GM12865 (cell line): ENCODE measurements at places on chromosomes 5 and 9.

- DNase-seq: peak; percentile 48
These were observed 40.6 kb downstream of the TMEM174 start for GRCh38 chr5:73213566-73213998.

- DNase-seq: no peak
These were observed at the start of gene S1PR3 for GRCh38 chr9:88991066-88992034. S1PR3 (plus strand) TSS chr9:88991468; CDS start chr9:89001201, 9,733 bp downstream.

GRCh38 chr5:74250304-74251102 is 390.0 kb downstream of the ENC1 start:
- DNase-seq: no peak

DNA sequence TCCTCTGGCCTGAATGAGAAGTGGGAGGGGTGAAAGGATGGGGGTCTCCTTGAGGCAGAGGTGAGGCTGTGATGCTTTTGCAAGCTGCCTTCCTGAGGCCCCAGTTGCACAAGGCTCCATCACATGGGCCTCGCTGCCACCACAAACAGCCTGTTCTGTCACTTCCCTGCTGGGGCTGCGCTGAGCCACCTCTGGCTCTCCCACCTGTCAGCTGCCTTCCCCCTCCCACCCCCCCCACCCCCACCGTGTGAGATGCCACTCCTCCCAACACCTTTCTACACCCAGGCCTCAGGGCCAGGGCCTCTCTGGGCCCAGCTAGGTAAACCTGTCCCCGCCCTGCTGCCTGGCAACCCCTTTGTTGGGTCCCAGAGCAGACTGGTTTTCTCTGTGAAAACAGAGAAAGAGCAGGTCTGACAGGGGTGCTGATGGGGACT is 4.5 kb upstream of the PDLIM4 start:
- DNase-seq: no peak

DNA sequence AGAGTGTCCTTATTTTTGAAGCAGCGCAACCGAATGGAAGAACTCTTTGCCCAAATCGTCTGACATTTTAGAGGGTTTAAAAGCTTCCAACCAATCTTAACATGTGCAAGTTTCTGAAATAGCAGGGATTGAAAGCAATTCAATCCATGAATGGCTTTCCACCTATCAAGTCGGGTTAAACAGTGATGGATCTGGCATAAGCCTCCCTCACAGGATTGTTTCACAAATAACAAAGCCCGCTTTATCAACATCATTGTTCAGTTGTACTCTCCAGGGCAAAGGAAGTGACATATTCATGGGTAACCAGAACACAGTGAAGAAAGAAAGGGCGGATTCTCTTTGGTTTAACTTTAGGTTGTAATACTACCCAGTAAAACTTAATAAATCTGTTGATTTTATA is 497.3 kb downstream of the MTRR start:
- no peak for DNase-seq

DNA sequence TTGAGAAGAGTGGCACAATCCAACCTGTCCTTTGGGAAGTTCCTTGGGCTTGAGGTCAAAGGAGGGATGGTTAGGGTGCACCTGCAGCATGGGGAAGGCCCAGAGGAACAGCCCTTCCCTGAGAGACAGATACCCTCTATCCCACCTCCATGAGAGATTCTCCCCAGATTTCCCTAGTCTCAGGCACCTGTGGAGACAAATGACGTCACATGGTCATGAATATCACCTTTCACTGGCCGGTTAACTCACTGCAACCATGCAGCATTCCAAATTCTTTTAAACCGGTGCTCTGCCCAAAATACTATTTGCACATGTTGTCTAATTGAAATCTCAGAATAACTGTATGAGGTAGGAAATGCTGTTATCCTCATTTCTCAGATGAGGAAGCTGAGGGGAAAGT is 15.6 kb upstream of the TRIO start:
- no peak for DNase-seq

DNA sequence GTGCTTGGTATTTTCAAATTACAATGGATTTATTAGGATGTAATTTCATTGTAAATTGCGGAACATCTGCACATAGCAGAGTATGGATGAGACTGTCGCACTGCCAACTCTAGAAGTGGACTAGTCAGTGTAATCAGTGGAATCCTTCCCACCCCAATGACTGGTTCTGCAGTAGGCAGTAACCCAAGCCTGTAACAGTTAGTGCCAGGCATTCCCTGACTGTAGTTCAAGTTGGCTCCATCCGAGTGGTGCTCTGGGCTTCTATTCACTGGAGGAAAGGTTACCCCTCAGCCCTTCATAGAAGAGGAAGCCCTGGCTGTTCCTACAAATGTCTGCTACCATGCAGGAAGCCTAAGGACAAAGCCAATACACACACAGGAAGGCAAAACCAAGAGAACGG is 23.2 kb downstream of the AK3 start:
- no peak for DNase-seq

DNA sequence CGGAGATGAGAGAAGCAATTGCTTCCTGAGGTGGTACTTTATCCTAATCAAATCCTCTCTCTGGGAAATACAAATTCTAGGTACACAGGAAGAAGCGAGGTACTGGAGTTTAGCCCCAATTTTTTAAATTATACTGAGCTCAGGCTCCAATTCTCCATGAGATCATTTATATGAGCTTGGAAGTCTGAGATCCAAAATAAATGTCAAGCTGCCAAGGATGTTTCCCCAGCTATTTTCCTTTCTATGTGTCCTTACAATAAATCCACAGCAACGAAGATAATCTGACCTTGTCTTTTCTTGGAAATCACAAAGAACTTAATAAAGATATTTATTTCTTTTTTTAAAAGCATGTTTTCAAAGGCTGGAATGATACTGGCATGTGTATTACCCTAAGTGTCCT is 597.3 kb downstream of the GABRG2 start:
- no peak for DNase-seq

- no peak for DNase-seq
These were observed 361.2 kb upstream of the RIOK2 start for GRCh38 chr5:97544240-97544639.

DNA sequence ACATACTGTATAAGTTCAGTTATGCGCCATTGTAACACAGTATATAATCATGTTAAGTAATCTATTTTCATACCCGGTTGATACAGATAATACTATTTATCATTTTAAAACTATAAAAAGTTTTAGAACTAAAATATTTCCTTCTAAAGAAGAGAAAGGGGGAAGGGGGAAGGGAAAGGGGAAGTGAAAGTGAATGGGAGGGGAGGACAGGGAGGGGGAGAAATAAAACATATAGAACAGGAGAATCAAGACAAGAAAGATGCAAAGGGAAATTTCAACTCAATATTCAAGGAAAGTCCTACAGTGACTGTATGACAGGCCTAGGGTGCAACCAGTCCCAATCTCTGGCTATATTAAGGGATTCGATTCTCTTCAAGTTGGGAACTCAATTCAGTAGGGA is 1278.8 kb downstream of the MAT2B start:
- DNase-seq: no peak

DNA sequence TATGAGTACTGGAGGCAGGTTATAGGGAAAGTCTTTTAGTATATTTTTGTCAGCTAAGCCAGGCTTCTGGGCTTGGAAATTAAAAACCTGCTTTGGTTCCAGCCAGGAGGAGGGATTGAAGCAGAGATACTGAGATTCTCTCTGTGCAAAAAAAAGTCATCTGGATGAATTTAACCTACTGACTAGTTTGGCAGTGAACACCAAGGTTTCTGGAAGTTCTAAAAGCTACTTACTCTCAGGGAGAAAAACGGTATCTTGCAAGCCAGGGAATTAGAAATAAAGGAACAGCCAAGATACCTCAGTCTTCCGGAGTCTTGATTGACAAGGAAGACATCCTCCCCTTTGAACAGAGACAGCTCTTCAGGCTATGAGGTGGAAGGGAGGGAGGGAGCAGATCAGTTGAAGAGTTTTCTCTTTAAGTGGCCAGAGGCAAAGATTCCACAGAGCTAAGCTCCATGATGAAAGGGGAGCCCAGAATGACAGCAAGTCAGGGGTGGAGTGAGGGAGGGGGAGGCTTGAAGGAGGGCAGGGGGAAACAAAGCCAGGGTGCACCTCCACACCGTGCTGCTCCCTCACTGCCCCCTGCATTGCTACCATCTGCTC is 8.3 kb upstream of the ZBTB34 start:
- no peak for DNase-seq

GRCh38 chr9:68651280-68651893 is 53.7 kb upstream of the PIP5K1B start:
- no peak for DNase-seq

GRCh38 chr9:137305060-137305797 is 3.2 kb upstream of the NRARP start:
- peak; percentile 49 for DNase-seq

DNA sequence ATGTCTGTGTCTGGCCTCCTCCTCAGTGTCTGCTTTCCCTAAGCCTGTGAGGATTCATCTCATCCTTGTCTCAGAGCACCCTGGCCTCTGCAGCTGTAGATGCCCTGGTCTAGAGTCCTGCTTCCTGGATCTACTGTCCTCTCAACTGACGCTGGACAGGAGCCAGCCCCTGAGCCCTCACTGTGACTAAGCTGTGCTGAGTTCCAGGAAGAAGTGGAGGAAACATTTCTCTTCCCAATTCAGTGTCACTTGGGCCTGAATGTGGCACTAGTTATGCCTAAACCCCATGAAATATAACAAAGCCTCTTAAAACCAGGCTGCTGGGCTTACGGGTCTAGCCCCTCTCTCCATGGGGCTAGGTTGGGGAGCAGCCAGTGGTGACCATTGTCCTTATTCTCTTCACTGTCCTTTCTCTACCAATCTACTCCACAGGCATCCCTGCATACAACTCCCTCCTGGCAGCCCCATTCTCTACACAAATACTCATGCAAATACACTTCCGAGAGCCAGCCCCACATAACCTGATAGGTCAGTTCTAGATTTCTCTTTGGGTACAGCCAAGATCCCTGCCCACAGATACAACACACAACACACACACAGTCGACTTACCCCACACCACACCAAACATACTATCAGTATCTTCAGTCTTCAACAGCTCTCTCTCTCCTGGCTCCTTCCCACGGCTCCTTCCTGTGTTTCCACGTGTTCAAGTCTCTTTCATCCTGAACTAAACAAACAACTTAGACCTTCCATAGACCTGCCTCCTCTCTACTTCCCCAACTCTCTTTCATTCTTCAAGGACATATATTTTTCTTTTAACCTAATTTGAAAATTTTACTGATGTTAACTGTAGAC is 220.8 kb downstream of the SNX18 start:
- no peak for DNase-seq

GRCh38 chr9:98335661-98336060 is 80.2 kb upstream of the TBC1D2 start:
- DNase-seq: no peak

DNA sequence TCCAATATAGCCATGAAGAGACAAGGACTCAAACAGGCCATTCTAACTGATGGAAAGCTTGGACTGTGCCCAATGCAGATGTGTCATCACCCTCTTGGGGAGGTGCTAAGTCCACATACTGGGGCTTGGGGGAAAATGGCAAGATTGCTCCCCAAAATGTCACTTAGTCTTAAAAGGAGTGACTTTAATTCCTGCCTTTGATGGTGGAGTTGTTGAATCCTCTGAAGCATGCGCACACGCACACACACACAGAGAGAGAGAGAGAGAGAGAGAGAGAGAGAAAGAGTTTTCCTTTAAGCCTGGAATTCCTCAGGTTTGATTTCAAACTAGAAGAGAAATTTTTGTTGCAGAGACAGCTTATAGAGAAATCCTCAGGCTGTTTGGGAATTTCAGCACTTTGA is 161.9 kb upstream of the GAS1 start:
- DNase-seq: no peak

DNA sequence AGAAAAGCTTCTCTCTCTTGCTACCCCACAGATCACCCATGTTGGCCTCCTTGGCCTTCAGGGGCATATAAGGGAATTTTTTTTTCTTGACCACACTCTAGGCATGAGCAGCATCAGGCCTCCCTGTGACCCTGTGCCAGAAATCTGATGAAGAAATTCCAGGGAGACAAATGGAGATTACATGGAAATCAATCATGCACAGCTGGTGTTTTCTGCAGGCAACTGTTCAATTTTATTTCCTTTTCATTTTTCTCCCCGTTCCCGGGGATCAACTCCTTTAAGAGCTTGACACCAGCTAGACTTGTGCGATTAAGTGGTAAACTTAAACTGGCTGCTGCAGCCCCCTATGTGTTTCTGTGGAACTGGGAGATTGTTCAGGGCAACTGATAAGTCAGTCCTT is 59.3 kb downstream of the GALNT10 start:
- no peak for DNase-seq
